ENCODE measurements at places on chromosomes 5 and 9. TPM values are rescaled to one million over a fixed set of nuclear protein-coding genes. Genes with fewer than 3 reads are reported as not detected.

DNA sequence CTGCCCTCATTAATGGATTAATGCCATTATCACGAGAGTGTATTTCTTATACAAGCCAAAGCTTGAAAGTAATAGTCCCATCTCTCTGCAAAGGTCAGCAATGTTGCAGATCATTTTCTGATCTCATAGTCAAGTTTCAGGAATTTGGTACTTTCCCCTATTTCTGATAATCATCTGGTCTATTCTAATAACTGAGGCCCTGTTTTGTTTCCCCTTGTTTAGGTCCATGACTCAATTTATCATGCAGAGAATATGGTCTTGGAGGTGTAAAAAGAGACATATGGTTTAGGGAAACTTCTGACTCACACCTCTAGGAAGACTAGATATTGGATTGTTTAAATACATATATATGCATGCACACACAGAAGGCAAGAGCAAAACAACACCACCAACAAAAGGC lies 339.3 kb upstream of the NUDT12 start:
- no peaks in the 10 kb centered on the region for H3K27me3 ChIP-seq
- H3K36me3 ChIP-seq = no peaks in the 10 kb centered on the region
- H3K27ac ChIP-seq = no peak overlapping the region
- no peak for DNase-seq
- no peak overlapping the region for H3K4me3 ChIP-seq

- H3K4me1 ChIP-seq = peaks cover 21% of the 10 kb centered on the region
- H3K27me3 ChIP-seq = no peaks in the 10 kb centered on the region
- no peak overlapping the region for H3K4me3 ChIP-seq
- H3K36me3 ChIP-seq = no peaks in the 10 kb centered on the region
- no peak for DNase-seq
These were observed 9.5 kb upstream of the PHF19 start for GRCh38 chr9:120886490-120886967.

DNA sequence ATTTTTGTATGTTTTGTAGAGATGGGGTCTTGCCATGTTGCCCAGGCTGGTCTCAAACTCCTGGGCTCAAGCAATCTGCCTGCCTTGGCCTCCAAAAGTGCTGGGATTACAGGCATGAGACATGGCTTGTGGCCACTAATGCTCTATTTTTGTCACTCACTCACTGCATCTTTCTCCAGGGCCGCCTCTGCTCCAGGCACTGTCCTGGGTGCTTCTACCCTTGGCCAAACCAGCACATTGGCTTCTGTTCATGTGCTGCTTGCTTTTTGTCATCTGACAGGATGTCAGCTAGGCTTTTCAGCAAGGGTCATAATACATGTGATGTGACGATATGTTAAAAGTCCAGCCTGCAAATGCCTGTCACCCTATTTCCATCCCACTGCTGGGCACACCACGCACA lies 3.2 kb downstream of the ODF2 start:
- no peak overlapping the region for H3K27ac ChIP-seq
- H3K4me1 ChIP-seq = peaks cover 16% of the 10 kb centered on the region
- H3K27me3 ChIP-seq = no peaks in the 10 kb centered on the region
- no peaks in the 10 kb centered on the region for H3K36me3 ChIP-seq

GRCh38 chr5:64954518-64954917 lies 185.8 kb downstream of the CWC27 start:
- no peak overlapping the region for H3K27ac ChIP-seq
- no peaks in the 10 kb centered on the region for H3K36me3 ChIP-seq
- H3K4me3 ChIP-seq = no peak overlapping the region

GADD45G gene
- 26.4 TPM for total RNA-seq

OR1Q1 gene
- total RNA-seq = not detected

CSF2 gene
- total RNA-seq = not detected

SLC46A2 gene
- 1.8 TPM for total RNA-seq

PRRX2 gene
- 9.6 TPM for total RNA-seq
